ENCODE measurements at places on chromosomes 3 and 15. TPM values are rescaled to one million over a fixed set of nuclear protein-coding genes. Genes with fewer than 3 reads are reported as not detected.

ZDHHC19 gene
- not detected for polyA plus RNA-seq

CCR8 gene
- polyA plus RNA-seq, result 5.6 TPM

FOXL2 gene
- not detected for polyA plus RNA-seq

ZBTB47 gene
- polyA plus RNA-seq, result not detected

HRG gene
- not detected for polyA plus RNA-seq

POPDC2 gene
- polyA plus RNA-seq, result 2.0 TPM

FHIT gene
- 8.5 TPM for polyA plus RNA-seq

WDR93 gene
- polyA plus RNA-seq, result not detected

ANKRD34C gene
- not detected for polyA plus RNA-seq

SSUH2 gene
- polyA plus RNA-seq, result not detected

COLQ gene
- polyA plus RNA-seq, result 9.7 TPM

SLC2A2 gene
- not detected for polyA plus RNA-seq

RBPMS2 gene
- not detected for polyA plus RNA-seq

ITGB5 gene
- polyA plus RNA-seq, result 0.94 TPM

CCR3 gene
- not detected for polyA plus RNA-seq

ISLR2 gene
- not detected for polyA plus RNA-seq

ROBO2 gene
- not detected for polyA plus RNA-seq

SCAMP5 gene
- polyA plus RNA-seq, result 0.15 TPM

NOX5 gene
- not detected for polyA plus RNA-seq

SAMMSON gene
- not detected for polyA plus RNA-seq

BFSP2 gene
- 1.3 TPM for polyA plus RNA-seq

SNX22 gene
- polyA plus RNA-seq, result 0.95 TPM

SI gene
- polyA plus RNA-seq, result not detected
